ENCODE measurements at places on chromosomes 7 and 10.

GRCh38 chr7:88666626-88667025 lies 92.9 kb upstream of the ZNF804B start:
- DNase-seq = no peak

- no peak for DNase-seq
Observed at GRCh38 chr10:128087884-128088709, 38.1 kb downstream of the MKI67 start.

DNA sequence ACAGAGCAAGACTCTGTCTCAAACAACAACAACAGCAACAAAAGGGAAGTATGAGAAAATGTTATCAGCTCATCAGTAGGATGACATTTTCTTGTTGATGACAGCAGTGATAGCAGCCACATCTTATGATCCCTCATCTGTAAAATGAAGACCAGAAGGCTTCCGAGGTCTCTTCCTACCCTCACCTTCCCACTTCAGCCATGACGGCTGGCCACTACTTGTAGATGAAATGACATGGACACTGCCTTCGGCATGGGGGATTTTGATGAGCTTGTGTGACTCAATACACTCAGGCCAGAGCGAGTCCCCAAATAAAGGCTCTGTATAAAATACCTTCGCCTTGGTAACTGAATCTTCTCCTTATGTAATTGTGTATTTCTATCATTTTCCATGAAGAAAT lies 6.7 kb downstream of the ECHDC3 start:
- no peak for DNase-seq

DNA sequence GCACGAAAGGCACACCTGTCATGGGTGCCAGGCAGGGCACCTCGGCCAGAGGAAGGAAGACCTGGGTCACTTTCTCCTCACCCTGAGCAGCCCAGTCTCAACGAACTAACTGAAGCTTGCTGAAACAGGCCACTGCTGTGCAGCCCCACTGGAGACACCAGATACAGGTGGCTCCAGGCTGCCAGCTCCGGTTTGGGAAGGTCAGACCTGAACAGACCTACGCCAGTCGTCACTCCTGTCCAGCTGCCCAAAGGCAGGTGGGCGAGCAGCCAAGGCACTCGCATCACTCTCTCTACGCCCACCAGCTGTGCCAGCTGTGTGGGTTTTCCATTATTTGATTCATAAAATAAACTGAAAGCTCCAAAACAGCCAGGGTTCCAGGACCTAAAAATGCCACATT lies 256.1 kb downstream of the ZMYND11 start:
- DNase-seq = no peak

DNA sequence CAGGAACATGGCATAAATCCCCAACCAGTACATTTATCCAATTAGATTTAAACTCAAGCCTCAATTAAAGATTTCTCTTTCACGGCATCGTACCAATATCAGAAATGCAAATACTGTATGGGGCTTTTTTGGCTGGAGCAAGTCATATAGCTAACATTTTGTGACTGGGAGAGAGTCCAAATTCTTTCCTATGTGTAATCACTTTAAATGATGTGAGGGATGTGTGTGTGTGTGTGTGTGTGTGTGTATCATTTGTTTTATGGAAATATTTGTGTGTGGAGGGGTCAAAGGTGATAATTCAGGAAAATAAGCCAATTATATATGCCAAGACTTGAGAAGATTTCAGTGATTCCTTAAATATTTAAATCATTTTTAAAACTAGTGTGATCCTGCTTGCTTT lies 196.6 kb downstream of the TRIL start:
- DNase-seq = no peak

DNA sequence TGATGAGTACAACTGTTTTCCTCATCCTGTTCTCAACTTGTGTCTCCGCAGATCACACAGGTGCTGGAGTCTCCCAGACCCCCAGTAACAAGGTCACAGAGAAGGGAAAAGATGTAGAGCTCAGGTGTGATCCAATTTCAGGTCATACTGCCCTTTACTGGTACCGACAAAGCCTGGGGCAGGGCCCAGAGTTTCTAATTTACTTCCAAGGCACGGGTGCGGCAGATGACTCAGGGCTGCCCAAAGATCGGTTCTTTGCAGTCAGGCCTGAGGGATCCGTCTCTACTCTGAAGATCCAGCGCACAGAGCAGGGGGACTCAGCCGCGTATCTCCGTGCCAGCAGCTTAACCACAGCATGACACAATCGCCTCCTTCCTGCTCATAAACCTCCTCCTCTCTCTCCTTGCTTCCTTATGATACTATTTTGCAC lies 126.7 kb upstream of the PRSS58 start:
- DNase-seq = no peak

DNA sequence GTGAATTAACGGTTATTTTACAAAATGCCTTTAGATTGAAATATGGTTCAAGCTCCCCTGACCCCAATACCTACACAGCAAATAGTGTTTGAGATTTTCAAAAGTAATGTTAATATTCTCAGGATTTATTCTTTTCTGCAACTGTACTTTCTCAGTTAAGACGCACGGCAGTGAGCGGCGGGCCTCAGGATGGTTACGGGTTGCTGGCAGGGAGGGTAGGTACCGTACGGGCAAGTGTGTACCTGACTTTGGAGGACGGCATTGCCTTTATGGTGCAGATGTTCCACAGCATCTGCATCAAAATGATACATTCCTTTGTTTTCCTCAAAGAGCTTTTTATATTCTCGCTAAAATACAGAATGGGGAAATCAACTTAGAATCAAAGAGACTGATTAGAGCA lies 44.8 kb downstream of the NEBL start:
- DNase-seq = no peak

- no peak for DNase-seq
Observed at GRCh38 chr7:157113607-157114006, 25.1 kb upstream of the UBE3C start.

DNA sequence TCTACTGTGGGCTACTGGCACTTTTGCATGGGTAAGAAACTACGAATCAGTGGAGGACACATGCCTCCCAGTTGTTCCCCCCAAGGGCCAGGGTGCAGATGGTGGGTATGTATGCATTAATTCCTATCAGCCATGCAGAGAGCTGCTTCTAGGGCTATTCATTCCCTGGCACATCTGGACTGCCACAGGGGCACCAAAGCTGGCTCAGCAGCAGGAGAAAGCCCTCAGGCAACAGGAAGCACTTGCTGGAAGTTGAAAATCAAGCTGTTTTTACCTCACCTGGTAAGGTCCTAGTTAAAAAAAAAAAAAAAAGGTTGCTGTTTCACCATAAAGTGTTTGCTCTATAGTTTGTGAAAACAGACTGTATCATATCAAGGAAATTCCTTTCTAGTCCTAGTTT lies 1342.6 kb downstream of the REEP3 start:
- no peak for DNase-seq

GRCh38 chr7:149381245-149381644 lies 79.6 kb downstream of the ZNF777 start:
- no peak for DNase-seq

DNA sequence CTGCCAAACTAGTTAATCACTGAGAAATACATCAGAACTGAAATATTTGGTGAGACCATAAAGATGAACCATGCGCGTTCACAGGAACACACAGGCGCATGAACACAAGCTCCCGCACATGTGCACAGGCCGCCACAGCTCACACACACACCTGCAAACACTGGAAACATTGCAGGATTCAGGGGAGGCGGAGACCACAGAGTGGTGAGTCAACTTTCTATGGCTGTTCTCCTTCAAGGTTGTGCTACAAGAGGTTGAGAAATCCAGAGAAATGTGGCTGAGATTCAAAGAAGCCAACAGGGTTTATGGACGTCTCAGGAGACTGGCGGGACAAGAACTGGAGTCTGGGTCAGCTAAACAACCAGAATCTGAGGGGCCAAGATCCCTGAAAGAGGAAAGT lies 17.8 kb downstream of the ESYT2 start:
- peak; percentile 12 for DNase-seq

All from T-helper 22 cell (primary cell).